ENCODE measurements at places on chromosomes 6 and 20.

GRCh38 chr20:7389216-7389615 is 551.0 kb downstream of the HAO1 start:
- DNase-seq: no peak

- DNase-seq: no peak
Measured at GRCh38 chr6:45880676-45881075, 135.0 kb downstream of the CLIC5 start.

GRCh38 chr20:50146214-50146613 is 7.3 kb downstream of the PEDS1 start:
- DNase-seq: no peak

- DNase-seq: no peak
Measured at GRCh38 chr6:142635130-142635529, 309.8 kb downstream of the HIVEP2 start.

DNA sequence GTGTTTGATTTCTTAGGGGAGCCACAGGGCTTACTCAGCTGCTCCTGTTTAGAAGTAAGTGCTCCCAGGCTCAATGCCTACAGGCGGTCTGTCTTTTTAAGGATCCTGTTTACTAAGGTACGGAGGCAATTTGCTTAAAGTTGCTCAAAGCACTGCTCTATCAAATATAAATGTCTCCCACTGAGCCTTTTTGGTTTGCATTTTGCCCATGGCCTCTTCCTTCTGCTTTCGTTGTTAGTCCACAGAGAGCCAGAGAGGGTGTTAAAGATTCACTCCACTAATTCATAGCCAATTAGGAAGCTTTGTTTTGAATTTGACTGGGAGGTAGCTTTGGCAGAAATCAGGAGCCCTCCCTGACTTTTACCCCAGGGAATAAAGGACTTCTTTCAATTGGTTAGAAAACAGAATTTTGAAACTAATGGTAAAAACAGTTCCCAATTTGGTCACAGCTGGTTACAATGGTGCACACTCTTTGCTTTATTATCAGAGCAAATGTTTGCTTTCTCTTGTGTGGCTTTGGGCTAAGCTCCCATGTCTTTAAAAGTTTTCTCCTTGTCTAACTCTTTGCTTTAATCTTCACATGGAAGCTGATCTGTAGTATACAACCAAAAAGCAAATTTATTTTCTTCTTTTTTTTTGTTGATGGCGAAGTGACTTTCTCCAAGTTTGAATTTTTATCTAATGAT is 126.2 kb downstream of the IMPG1 start:
- no peak for DNase-seq
